ENCODE measurements at places on chromosomes 5 and 9.

DNA sequence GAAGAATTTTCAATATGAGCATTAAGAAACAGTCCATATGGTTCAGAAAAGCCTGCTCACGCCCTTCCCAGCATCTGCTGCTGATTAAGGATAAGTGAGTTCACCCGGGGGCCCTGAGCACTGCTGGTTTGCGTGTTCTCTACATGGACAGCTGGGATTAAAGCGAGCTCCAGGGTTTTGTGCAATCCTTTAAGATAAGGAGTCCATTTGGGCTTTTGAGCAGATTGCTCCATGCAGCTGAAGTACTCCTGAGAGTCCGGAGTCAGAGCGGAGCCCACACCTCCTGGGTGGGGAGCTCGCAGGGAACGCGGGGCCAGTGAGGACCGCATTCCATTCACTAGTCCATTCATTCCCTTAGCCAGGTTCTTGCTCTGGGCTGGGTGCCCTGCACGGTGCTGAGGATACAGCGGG is 149.3 kb upstream of the COL5A1 start:
- no peak for DNase-seq

DNA sequence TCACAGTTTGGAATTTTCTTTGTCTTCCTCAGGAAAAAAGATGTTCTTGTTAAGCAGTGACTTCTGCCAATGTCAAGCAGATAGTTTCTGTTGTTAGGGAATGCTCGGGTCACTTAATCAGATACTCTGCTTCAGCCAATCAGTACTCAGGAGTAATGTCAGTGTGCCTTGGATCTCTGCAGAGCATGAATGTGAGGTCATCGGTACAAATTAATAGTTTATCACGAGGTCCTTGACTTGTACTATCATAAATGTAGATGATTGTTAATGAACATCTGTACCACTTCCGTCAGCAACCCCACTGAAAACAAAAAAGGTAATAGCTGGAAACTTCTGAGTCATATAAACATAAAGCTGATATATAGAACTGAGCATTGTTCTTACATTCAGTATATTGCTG is 73.6 kb downstream of the FBXL7 start:
- DNase-seq = no peak

GRCh38 chr5:33997331-33997983 is 10.4 kb downstream of the AMACR start:
- no peak for DNase-seq

DNA sequence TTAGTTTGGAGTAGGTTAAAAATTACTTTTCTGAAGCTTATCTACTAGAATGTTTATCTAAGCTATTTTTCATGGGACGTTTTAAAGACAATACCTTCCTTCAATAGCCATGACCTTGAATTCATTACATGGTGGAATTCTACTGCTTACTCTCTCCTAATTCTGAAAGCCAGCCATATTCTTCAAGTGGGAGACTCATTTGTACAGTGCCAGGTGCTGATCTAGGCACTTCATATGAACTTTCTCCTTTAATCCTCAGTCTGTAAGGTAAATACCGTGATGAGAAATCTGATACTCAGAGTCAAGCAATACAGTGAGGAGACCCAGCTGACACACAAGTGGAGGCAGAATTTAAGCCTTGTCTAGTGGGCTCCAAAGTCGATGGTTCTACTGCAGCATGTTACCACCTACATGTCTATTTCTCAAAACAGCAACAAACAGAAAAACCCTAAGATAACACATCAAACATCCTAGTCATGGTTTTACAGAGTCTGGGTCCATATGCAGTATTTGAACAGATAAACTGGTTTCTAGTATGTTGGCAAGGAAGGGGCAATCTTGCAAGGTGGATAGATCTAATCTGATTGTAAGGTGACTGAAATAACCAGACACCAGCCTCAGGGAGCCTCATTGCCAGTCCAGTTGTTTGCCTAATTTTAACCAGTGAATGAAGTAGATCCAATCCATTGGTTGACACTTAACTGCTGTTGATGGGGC is 243.7 kb downstream of the PIK3R1 start:
- DNase-seq = no peak

DNA sequence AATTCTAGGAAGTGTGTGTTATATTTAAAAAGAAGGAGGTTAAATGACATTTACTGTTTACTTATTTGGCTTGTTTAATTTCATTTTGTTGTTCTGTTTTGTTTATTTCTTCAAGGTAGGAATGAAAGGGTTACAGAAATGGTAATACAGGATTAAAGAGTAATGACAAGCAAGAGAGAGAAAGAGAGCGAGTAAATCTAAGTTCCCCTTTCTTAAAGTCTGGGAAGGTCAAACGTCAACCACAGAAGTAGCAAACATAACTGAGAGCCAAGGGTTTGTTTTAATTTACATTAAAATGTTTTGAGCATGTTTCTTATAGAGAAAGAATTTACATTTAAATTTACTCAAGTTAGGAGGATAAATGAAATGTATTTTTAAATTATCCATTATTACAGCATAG is 18.7 kb downstream of the HCN1 start:
- DNase-seq = no peak

DNA sequence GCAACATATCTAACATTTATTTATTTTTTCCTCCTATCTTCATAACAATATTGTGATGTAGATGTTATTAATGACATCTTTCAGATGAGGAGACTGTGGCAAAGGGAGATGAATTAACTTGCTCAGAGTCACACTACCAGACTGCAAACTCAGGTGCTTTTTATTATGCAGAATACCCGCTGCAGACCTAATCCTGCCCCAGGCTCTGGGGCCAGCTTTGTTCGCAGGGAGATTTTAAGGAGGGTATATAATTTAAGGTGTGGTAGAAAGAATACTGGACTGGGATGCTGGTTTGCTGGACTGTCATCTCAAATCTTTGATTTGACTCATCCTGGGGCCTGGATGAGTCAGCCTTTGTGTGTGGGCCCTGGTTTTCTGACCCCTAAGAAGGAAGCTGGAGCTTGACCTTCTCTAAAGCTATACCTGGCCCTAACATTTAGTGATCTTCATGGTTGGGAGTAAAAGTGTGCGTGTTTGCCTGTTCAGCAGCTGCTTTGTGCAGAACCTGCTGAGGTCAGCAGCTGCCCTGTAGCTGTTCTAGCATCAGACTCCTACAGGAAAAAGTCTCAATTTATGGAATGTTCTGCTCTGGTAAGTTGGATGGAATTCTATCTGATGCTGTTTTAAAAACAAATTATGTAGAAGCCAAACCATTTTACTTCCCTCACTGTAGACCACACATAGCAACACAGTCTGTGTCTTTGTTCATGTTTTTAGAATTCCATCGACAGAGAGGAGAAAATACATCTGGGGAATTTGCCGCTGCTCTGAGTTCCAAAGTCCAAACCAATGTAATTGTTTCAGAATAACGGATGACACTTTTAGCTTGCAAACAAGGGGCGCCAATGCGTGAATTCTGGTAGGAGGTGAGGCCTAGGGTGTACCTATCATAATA is 4.5 kb downstream of the SLC36A1 start:
- no peak for DNase-seq

GRCh38 chr5:73232266-73233041 is 59.5 kb downstream of the TMEM174 start:
- no peak for DNase-seq

- no peak for DNase-seq
Measured at GRCh38 chr5:103243665-103244064, 14.9 kb upstream of the MACIR start.

All from activated T-helper 9 cell treated with anti-CD3 and anti-CD28 coated beads, Interleukin-2, amount 50 U/mL, for 16 hours (primary cell).